WTC11 (cell line): ENCODE measurements at places on chromosomes 7 and 10. TPM values are rescaled to one million over a fixed set of nuclear protein-coding genes. Genes with fewer than 3 reads are reported as not detected.

MKI67 gene
- 93.6 to 118 TPM (median 96.5 TPM) in 3 replicates for total RNA-seq

MSMB gene
- not detected in 3 replicates for total RNA-seq

UCN3 gene
- total RNA-seq, result not detected in 3 replicates

BTBD16 gene
- total RNA-seq, result not detected in 3 replicates

GDF2 gene
- total RNA-seq, result not detected in 3 replicates

BICC1 gene
- 0.61 to 0.85 TPM (median 0.78 TPM) in 3 replicates for total RNA-seq

COL28A1 gene
- 0.81 to 1.5 TPM (median 1.0 TPM) in 3 replicates for total RNA-seq

BLOC1S2 gene
- total RNA-seq, result 47.6 to 54.1 TPM (median 52.4 TPM) in 3 replicates
